ENCODE measurements at places on chromosomes 16 and 17.

GRCh38 chr17:16037636-16038035, 38.0 kb downstream of the TTC19 start:
- no peak for DNase-seq

- peak; percentile 56 for DNase-seq
Observed at GRCh38 chr16:23803591-23804123, 32.1 kb upstream of the PRKCB start.

- peak; percentile 73 for DNase-seq
Observed at GRCh38 chr17:74972107-74972972, at the start of gene HID1. Gene HID1 (minus strand): TSS chr17:74972759. CDS start chr17:74972656, 103 bp downstream.

DNA sequence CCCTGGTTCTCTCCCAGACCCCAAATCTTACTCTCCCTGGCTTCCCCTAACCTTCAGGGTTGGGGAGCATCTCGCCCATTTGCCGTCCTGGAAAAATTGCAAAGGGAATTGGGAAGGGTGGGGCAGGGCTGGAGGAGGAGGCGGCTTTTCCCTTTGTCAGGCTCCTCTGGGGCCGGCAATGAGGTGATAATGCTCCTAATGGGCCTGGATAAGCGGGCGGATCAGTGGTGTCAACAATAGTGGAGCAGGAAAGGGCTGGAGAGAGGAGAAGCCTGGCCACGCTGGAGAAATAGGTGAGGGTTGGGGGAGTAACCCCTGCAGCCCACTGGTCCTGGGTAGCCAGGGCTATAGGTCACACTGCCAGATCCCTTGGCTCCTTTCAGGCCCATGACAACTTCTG, 12.3 kb downstream of the SCN4A start:
- DNase-seq, result no peak

DNA sequence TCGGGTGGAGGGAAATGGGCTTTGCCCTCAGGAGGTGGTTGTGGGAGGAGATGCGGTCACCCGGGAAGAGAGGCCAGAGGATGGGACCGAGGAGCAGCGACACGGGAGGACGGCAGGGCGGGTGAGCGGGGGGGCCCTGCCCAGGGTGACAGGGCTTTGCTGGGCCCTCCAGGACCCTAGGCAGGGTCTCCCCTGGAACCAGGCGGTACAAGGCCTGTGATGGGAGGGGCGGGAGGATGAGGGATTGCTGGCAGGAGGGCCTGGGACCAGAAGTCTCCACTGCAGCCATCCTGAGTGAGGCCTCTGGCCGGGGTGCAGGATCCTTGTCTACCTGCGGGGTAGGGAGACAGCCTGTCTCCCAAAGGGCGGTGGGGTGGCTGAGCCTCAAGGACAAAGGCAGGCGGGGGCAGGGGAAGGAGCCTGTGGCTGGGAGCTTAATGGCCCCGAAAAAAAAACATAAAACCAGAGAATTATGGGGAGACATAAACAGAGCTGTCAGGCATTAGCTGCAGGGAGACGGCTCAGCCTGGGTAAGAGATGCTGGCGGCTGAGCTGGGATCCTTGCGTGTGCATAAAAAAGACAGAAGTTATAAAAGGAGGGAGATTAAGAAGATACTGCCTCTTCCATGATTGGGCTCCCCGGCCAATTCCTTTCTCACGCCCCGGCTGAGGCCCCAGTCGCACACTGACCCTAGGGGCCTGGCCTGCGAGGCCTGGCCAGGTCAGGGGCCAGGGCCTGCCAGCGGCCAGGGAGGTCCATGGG, 66.7 kb downstream of the SREBF1 start:
- no peak for DNase-seq

GRCh38 chr16:878072-878784, 77.7 kb upstream of the GNG13 start:
- DNase-seq, result no peak

DNA sequence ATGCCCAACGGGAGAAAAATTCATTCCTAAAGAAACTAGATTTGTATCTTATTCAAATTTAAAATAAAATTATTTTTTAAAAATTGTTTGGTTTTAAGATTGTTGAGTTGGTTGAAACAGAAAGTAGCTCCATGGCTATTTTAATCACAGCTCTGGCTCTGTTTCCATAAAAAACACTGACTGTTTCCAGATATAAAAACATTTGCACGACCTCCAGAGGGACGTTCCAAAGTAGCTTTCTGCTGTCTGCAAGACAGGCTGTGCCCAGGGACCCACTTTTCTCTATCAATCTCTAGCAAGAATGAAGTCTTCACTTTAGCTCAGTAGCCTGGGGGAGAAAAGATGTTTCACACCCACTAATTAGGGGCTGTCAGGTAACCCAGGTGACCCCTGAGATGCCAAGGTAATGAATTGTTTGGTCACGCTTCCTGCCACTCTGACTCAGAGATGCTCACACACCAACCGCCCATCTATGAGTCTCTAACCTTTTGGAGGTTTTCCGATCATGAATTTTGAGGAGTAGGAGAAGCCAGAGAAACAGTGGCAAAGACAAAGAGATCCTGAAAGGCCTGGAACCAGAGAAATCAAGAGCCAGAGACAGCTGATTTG, 220.1 kb upstream of the SOX9 start:
- no peak for DNase-seq

GRCh38 chr17:38751144-38751807, 1.3 kb upstream of the PSMB3 start:
- DNase-seq, result no peak

DNA sequence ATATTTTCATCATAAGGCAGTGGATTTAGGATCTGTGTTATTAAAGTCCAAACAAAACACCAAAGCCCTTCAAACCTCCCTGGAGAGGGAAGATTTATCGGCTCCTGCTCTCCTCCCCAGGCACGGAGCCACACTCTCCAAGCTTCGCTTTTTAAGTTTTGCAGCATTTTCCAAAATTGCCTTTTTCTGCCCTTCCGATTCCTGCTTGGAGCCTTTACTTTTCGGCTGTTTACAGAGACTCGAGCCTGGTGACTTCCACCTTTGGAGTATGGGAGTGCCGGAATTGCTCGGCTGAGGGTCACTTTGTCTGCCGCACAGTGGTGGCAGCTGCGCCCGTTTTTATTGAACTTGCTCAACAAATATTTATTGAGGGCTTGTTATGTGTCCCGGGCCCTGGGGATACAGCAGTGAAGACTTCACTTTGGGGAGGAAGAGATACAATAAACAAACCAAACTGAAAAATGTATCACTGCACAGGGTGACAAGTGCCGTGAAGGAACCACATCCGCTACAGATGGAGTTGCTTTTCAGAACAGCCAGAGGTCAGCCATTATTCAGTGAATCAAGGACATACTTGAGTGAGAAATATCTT, 185.5 kb downstream of the NTN1 start:
- no peak for DNase-seq

DNA sequence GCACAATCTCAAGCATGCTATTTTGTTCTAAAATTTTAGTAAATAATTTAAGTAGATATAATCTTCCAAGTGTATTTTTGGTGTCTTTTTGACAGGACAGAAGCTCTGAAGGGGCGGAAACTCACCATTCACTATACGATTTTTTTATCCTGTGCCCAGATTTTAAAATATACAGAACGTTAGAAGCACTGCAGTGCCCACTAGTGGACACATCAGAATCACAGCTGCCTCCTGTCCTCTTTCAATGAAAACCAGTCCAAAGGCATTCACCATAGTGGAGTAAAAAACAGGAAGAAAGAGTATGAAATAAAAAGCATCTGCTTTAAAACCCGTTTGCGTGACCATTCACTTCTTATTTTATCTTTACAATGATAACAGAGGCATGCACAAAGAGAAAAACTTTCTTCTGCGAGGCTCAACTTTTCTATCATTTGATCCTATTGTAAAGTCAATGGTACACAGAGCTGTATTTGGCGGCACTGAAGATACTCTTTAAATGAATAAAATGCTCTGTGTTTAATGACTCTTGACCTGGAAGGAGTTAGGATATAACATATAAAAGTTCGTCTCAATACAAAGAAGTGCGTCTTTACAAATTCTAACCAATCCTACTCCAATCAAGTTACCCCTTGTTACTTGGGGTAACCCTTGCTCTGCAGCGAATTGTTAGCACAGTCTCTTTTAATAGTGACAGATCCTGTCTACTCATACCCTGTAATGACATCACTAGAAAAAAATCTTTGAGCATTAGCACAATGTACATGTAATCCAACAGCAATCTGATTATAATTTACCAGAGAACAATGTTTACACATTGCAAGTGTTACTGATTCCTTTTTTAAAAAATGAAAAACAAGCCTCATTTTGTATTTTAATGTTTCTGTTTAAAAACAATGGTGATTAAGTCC, 339.8 kb upstream of the PSMD7 start:
- DNase-seq, result no peak

GRCh38 chr17:48954300-48954755, 9.7 kb upstream of the SNF8 start:
- no peak for DNase-seq

- peak; percentile 78 for DNase-seq
Observed at GRCh38 chr16:679814-680624, at the start of gene STUB1. Gene STUB1 (plus strand): TSS chr16:680410. CDS start chr16:680526, 116 bp downstream.

GRCh38 chr16:50304467-50305440, 38.4 kb downstream of the ADCY7 start:
- DNase-seq, result no peak

GRCh38 chr17:49216953-49217650, 6.6 kb downstream of the ABI3 start:
- no peak for DNase-seq

- DNase-seq, result no peak
Observed at GRCh38 chr16:73383988-73384365, 336.0 kb upstream of the ZFHX3 start.

GRCh38 chr17:10077561-10078299, 120.7 kb downstream of the GAS7 start:
- no peak for DNase-seq

- DNase-seq, result no peak
Observed at GRCh38 chr16:1548233-1548632, 14.8 kb downstream of the TMEM204 start.

DNA sequence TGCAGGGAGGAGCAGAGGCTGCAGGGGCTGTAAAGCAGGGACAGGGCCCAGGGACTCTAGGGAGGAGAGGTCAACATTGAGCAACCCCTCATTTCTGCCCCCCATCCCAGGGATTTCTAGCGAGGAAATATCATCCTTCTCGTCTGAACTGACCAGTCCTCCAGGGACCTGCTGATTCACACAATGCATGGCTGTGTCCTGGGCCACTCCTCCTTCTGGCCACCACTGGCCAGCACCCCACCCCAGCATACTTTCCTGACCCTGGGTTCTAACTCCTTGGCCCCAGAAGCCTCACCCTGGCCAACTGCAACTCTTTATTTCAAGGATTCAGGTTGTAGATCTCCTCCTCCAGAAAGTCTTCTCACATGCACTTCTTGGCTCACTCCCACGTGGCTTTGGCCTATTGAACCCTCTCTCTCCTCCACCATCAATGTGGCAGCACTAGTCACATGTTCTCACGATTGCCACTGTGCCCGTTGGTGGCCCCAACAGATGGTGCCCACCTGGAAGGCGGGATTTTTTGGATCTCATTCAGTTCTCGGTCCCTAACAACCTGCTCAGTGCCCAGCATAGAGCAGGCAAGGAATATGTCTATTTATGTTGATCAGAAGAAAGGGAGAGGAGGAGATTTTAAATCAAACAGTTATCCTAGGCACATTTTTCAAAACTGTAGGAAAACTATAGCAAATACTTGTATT, 41.5 kb downstream of the CUEDC1 start:
- no peak for DNase-seq

DNA sequence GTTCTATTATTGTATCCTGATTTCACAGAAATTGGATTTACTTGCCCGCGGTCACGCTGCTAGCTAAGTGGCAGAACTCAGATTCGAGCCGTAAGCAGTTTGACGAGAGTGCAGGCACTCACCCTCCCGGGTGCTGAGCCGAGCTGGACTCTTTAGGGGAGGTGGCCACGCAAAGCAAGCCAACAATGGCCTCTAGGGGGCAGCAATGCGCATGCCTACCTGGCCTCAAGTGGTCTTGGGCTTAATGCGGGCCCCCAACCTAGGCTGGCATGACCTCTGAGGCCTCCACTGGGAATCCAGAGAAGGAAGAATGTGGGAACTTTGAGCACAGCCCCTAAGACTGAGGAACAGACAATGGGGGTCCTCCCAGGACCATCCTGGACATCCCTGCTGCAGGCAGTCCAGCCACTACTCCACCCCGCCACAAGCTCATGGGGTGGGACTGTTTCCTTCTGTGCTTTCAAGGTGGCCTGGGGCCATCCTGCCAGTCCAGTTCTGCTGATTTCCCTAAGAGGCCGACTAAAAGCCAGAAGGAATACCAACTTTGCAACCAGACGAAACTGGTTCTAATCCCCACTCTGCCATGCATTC, 276.5 kb downstream of the XYLT1 start:
- DNase-seq, result peak; percentile 27

DNA sequence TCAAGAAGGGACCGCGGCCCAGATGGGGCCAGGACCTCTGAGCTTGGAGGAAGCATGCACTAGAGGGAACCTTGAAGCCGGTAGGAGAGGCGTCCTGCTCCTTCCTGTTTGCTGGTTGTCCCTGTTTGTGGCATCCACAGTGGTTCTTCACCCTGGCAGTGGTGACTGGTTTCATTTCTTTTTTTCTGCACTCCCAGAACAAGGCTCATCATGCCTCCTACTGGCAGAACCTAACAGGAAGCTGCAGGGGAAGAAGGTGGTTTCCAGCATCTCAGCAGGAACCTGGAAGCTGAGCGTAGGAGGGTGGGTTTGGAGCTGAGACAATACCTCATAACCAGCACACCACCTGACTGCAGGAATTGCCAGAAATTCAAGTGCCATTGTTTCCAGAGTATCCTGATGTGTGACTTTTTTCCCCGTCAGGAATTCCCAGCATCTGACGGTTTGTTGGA, 5.8 kb downstream of the TMEM231 start:
- no peak for DNase-seq

- no peak for DNase-seq
Observed at GRCh38 chr16:47136099-47136842, 7.5 kb downstream of the NETO2 start.

GRCh38 chr17:45361451-45361850, 44.6 kb upstream of the MAP3K14 start:
- no peak for DNase-seq

DNA sequence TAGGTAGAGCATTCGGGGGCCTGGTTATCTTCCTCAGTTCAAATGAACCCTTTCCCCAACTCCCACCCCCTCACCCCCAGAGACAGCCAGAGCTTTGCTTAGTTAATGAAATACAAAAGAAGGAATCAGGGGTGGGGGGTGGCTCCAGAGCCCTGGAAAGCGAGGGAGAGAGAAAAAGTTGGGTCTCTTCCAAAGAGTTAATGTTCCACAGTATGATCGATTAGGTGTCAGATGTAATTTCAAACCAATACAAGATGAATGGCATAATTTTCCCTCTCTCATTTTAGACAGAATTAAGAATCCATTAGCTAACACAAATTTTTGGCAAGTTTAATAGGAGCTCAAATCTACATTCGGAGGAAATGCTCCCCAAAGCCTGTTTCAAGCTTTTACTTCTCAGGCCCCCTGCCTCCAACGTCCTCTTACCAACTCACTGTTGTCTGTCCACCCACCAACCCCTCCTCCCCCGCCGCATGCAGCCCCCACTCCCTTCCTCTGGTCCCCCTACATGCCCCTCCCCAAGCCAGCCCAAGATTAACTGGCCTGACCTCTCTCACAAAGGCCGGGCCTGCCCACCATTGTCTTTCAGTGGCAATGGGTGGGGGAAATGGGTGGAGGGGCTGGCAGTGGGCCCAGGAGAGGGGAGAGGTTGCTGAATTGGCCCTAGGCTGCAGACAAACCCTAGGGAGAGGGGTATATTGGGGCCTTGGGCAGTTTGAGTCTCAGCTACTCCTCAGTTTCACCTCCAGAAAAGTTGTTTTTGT, 28.2 kb downstream of the NEUROD2 start:
- no peak for DNase-seq

- DNase-seq, result no peak
Observed at GRCh38 chr17:43224146-43224705, 4.2 kb downstream of the CCDC200 start.
